Vagina (tissue), 2 donors: ENCODE measurements at places on chromosomes 13 and 19.

- DNase-seq = no peak
These were observed 41.2 kb downstream of the ZIC2 start for GRCh38 chr13:100022798-100023197.

GRCh38 chr13:22017226-22017625, 346.4 kb downstream of the FGF9 start:
- no peak for DNase-seq

GRCh38 chr19:6374711-6375410, 872 bp downstream of the PSPN start:
- DNase-seq = no peak

- DNase-seq = no peak
These were observed 147.7 kb downstream of the TM9SF2 start for GRCh38 chr13:99648927-99649326.

- DNase-seq = no peak
These were observed 97.2 kb downstream of the DOCK9 start for GRCh38 chr13:98880677-98881076.
